Activated CD4-positive, alpha-beta T cell treated with anti-CD3 and anti-CD28 coated beads, Interleukin-2, amount 50 U/mL, for 24 hours (primary cell): ENCODE measurements at places on chromosomes 7 and 10.
A peak's percentile ranks its signal among the peaks of the same experiment; 100 is the strongest.

DNA sequence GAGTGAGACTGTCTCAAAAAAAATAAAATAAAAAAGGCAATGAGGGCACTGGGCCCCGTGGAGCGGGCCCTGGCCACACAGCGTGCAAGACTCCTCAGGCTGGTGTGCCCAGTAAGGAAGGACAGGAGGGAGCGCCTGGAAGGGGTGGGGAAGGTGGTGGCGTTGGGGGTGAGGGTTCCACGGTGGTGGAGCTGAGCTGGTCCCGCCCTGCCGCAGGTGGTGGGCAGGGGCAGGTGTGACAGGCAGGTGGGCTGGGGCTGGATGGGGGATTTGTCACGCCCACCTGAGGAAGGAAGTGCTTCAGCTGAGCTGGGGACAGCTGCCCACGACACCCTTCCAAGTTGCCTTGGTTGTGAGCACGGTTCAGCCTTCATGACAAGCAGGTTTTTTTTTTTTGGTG is 760 bp upstream of the PRAP1 start:
- DNase-seq: no peak

- DNase-seq: no peak
These were observed 36.2 kb upstream of the CCDC7 start for GRCh38 chr10:32409741-32410140.

- DNase-seq: no peak
These were observed 29.9 kb downstream of the SORBS1 start for GRCh38 chr10:95531058-95531809.

- no peak for DNase-seq
These were observed 18.9 kb downstream of the LMOD2 start for GRCh38 chr7:123674399-123675180.

- DNase-seq: no peak
These were observed 671.9 kb upstream of the GALNT17 start for GRCh38 chr7:70460071-70460470.

DNA sequence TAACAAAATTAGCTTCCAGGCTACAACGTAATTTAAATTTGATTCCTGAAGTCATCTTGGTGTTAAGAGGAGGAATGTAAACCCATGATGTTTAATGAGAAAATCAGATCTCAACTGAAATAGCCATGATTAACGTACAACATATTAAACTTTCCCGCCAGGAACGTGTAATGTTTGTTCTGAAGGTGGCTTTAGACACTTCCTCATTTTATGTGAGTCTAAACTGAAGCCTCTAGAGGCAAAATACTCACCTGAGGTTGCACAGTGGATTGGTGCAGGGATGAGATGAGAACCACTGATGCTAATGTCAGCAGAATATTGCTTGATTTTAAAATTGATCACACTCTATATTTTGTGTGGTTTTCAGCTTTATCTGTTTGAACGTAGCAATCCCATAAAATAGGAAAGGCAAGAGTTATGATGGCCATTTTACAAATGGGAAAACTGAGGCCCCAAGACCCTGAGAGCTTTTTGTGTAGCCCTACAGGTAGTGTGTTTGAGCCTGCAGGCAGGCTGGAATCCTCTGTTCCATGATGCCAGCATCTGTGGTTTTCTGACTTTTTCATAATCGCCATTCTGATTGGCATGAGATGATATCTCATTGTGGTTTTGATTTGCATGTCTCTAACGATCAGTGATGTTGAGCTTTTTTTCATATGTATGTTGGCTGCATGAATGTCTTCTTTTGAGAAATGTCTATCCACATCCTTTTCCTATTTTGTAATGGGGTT is 243.7 kb upstream of the BMPER start:
- no peak for DNase-seq

- no peak for DNase-seq
These were observed 17.5 kb downstream of the ADRB1 start for GRCh38 chr10:114061148-114061547.

- DNase-seq: no peak
These were observed 31.2 kb upstream of the FFAR4 start for GRCh38 chr10:93535293-93535692.

DNA sequence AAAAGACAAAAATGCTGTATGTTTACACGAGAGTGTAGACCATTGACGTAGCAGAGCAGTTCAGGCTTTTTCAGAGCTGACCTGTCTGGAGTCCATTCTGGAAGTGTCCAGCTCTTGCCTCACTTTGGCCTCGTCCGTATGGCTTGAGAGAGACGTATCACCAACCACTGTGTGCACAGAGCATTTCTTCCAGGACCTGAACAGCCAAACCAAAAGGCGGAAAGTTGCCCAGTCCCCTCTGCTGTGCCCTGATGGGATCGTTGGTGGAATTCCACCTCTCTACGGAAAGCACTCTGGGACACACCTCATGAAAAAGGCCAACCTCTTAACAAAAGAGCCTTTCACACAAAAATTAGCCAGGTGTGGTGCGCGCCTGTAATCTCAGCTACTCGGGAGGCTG is 184.7 kb upstream of the SH2B2 start:
- DNase-seq: no peak

DNA sequence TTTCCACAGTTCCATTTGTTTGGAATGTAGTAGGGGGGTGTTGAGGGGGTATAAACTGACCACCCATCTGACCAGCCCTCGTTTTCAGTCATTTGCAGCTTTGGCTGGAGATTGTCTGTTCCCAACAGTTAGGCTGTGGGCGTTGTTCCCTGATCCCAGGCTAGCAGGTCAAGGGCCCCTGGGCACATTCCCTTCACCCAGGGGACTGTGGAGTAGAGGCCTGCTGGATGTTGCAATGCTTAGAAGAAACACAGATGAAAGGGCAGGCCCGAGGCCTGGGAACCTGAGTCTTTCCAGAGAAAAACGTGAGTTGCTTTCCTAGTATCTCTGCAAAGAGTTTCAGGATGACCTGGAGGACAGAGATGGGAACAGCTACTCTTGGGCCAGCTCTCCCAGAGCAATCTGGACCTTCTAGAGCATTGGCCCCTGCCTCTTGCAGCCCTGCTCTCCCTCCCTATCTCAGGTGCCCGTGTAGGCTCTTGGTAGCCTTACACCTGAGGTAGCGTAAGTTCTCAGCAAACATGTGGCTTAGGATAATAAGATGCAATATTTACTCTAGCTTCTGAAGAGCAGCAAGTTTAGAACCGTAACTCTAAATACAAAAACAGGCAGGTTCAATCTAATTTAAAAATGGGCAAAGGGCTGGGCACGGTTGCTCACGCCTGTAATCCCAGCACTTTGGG is 99.4 kb upstream of the EFCAB10 start:
- no peak for DNase-seq

- DNase-seq: no peak
These were observed 171.5 kb downstream of the PRPF18 start for GRCh38 chr10:13758312-13758711.

DNA sequence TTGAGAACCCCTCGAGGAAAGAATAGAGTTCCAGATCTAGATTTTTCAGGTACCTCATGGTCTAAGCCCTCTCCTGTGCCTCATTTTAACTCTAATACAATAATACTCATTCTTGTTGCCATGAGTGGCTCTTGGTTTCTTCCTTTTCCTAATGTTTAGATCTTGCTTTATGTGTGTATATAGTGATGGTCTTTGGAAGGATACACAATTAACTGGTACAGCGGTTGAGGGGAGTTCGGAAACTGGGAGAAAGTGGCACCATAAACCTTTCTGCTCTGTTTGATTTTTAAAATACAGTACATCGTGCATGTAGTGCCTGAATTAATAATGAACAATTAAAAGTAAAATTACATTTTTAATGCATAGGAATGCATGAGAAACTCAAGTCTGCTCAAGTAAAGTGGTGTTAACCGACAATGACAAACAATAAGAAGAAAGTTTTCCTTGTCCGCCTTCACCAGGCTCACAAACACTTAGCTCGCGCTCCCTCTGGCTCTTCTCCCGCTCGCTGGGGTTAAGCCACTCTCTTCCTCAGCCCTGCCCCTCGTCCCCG is 386 bp upstream of the EIF4EBP2 start:
- DNase-seq: no peak

GRCh38 chr10:9023206-9023605 is 968.7 kb downstream of the GATA3 start:
- DNase-seq: no peak

DNA sequence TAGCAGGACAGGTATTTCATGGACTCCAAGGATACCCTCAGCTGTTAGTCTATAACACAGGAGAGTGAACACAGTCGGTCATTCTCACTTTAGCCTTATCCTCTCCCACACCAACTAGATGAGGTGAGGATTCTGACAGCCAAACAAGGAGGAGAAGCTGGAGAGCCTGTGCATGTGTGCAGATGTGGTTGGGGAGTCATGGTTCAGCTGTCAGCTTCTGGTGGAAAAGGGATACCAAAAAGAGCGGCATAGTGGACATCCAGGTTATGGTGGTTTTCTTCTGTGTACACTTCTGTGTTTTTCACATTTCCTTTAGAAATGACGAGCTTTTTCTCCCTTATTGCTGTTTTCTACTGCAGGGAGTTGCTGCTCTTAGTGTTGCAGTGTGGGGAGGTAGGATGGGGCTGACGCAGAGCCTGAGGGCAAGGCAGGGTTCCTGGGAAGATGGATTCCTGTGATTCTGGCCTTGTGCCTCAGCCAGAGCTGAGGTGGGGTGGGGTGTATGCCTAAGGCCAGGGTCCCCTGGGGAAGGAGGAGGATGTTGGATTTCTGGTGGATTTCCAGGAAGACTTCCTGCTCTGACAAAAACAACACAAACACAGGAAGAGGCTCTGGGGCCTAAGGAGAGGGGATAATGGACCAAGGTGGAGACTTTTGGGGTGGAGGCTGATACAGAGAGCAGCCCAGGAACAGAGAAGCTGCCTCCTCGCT is 26.6 kb downstream of the PLAU start:
- DNase-seq: no peak

DNA sequence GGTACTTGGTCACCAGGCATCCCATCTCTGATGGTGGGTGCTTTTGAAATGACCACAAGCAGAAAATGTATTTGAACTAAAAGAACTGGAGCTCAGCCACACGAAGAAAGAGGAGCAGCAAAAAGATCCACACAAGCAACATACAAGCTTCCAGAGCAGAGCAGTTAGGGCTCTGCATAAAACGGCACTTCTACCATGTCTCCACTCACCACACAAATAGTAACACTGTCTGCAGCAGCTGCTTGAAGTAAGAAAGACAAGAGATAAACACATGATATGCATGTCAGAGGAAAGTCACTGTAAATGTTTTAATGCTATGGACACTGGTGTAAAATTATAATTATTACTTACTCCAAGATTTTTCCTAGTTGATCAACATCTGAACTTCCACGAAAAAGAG is 32.5 kb upstream of the FAM133B start:
- no peak for DNase-seq

GRCh38 chr7:82017334-82017943 is 247.6 kb upstream of the HGF start:
- no peak for DNase-seq

- no peak for DNase-seq
These were observed 16.2 kb upstream of the PAX2 start for GRCh38 chr10:100728928-100729861.

- DNase-seq: no peak
These were observed 12.3 kb downstream of the KLF14 start for GRCh38 chr7:130721486-130722277.

DNA sequence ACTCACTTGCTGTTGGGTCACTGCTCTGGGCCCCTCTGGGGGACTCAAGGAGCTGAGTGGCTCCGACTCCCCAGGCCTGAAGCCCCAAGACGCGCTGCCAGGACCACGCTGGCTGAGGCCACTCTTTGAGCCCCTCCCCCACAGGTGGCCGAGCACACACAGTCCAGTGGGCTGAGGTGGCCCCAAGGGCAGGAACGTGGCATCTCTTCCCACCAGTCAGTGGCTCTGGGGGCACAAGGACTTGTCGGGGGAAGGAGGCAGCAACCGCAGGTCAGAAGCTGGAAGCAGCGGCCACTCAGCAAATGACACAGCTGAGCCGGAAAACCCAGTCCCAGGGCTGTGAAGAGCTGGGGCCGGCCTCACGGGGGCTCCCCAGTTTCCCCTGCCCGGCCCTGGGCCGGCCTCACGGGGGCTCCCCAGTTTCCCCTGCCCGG is 24.1 kb downstream of the GRIFIN start:
- no peak for DNase-seq

- DNase-seq: no peak
These were observed 19.7 kb upstream of the CCSER2 start for GRCh38 chr10:84308481-84309304.

DNA sequence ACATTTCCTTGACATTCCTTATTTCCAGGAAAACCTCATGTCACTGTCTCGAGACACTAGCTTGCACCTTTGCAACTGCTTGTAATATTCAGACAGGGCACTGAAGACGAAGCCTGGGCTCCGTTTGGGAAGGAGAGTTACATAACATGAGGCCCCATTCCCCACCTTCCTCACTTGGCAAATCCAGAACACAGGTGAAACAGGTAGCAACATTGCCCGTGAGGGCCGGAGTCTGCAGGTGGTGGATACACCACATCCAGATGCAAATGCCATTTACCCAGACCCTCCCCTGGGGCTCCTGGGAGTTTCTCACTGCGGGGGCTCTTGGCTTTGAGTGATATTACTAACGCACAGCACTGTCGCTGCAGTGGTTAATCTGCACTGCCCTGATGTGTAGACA is 491.0 kb downstream of the PTPRN2 start:
- DNase-seq: no peak

DNA sequence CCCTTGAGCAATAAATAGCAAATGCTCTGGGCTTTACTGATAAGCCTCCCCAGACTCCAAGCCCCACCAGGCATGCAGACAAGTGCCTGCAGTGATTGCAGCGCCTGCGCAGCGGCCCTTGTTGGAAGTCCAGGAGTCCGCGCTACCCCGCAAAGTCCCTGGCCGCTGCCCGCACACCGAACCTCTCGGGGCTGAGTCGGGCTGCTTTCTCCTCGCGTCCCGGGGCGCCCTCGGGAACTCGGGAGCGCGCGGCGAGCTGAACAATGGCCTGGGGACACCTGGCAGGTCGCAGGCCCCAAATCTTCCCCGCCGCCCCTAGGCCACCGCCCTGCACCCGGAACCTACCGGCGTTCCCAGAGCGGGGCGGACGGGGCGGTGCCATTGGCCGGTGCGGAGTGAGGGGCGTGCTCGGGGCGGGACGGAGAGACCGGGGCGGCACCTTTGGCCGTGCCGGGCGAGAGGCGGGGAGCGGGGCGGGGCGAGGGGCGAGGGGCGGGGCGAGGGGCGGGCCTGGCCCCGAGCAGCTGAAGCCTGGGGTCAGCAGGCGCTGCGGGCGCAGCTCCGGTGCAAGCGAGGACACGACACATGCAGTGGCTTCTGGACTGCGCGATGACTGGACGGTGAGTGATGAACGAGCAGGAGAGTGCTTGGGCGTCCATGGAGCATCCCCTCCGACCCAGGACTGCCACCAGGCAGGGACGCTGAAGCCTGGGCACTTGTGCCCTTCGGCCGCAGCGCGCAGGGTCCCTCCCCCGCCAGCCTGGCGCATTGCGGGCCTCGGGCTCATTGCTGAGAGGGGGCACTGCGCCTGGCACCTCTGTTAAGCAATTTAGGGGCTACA is at the start of gene RASSF4:
Gene RASSF4, plus strand, starts transcription at position 556 of the 841 bp plus-strand sequence. CDS start 10,401 bp downstream, outside the sequence.
- DNase-seq: peak; percentile 90

DNA sequence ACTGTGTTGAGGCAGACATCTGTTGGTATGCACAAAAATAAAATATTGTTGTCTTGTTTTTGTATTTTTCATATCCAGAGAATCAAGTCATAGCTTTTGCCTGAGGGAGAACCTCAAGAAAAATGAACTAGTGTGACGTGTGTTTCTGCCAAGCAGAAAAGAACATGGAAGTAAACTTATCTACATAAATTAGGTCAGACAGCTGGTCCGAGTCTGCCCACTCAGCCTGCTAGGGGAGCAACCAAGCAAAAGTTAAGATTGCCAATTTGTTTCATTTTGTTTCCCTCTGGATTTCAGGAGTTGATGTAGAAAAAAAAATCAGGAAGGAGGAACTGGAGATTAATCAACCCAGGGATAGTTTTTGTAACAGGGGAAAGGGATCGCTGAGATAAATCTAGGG is 572.4 kb upstream of the LRRTM3 start:
- no peak for DNase-seq

- DNase-seq: no peak
These were observed 109.1 kb downstream of the ARL4A start for GRCh38 chr7:12796397-12797127.
